Activated CD4-positive, alpha-beta memory T cell treated with anti-CD3 and anti-CD28 coated beads, Interleukin-2, amount 10 ng/mL, durations not matched to agents 7 days and 5 days (primary cell): ENCODE measurements at places on chromosomes 3 and 15. TPM values are rescaled to one million over a fixed set of nuclear protein-coding genes. Genes with fewer than 3 reads are reported as not detected.
A peak's percentile ranks its signal among the peaks of the same experiment; 100 is the strongest.

Gene SATB1
- total RNA-seq: 263 TPM

DNA sequence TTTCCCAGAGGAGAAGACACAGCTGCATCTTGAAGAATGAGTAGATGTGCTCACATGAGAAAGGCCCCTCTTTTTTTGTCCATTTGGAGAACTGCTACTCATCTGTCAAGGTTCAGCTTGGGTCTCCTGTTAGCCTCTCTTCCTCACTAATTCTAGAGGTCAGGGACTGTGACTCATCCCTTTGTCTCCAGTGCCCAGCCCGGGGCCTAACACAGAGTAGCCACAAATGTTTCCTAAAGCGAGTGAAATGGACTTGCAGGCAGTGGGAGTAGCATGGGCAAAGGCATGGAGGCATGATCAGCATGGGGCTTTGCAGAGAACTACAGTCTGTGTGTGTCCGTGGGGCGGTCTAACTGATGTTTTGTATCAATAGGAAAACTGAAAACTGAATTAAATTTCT is 33.9 kb upstream of the MRPS22 start:
- no peak for DNase-seq

- peak; percentile 3 for DNase-seq
Observed at GRCh38 chr3:43883729-43884396, 193.1 kb downstream of the ABHD5 start.

DNA sequence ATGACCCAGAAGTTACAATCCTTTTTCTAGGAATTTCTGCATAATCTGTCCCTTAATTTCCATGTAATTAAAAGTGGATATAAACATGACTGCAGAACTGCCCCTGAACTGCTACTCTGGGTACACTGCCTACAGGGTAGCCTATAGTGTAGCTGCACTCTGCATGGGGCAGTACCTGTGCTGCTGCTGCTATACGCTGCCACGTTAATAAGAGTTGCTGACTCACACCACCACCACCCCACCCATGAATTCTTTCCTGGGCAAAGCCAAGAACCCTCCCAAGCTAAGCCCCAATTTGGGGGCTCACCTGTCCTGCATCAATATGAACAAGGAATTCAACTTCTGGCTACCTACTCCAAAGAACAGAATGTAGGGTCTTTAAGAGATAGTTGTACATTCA is 13.9 kb downstream of the HDGFL3 start:
- no peak for DNase-seq
